Left lobe of liver (tissue), 2 donors: ENCODE measurements at places on chromosomes 6 and 20.

DNA sequence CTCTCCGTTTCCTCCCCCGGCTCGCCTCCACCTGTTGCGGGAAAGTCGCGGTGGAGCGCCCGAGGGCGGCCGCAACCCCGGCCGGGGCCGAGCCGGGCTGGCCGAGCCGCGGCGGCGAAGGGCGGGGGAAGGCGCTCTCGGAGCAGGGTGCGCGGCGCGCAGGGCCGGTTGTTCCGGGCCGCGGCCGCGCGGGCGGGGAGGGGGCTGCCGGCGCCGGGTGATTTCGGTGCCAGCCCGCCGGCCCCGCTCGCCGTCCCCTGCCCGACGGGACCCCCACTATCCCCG is 235 bp downstream of the MAP7 start:
- no peak for DNase-seq

DNA sequence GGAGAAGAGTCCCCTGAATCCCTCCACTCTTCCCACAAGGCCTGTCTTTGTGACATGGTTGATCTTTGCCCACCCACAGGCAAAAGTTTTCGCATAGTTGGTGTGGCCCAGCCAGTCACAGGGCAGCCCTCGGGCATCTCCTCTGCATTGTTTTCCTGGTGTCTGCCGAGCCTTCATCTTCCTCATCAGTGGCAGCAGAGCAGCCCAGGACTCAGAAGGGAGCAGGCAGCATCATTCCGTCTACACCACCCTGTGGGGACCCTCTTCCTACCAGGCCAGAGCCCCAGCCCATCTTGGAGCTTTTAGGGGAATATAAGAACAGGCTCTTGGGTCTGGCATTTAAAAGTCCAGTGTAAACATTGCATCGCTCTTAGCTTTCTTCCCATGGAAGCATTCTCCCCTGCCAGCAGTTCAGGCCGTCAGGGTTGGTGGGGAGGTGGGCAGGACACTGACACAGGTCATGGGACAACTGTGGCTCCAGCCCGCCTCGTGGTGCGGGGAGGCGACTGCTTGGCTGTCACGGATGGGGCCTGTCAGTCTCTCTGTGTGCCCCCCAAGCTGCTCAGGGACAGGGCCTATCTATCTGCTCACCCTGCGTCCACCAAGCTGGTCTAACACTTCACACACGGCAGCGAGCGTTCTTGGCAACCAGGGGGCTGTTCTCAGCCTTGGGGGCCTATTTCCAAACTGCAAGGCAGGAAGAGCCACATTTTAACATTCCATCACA is 38.3 kb downstream of the PDRG1 start:
- no peak for DNase-seq

DNA sequence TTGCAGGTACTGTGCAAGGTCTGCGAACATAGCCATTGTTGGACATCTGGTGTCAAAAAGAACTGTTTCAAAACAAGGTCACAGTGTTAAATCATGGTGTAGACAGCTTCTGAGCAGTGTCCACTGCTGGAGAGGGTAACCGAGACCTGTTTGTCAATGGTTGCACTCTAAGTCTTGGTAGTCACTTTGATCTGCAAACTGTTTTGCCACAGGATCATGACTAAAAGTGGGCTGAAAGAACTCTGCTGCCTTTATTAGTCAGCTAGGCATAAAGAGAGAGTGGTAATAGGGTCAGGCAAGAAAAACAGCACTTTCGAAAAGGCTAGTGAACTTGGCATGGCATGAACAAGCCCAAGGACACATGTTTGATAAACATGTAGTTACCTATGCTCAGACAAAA is 552.3 kb upstream of the CITED2 start:
- no peak for DNase-seq

DNA sequence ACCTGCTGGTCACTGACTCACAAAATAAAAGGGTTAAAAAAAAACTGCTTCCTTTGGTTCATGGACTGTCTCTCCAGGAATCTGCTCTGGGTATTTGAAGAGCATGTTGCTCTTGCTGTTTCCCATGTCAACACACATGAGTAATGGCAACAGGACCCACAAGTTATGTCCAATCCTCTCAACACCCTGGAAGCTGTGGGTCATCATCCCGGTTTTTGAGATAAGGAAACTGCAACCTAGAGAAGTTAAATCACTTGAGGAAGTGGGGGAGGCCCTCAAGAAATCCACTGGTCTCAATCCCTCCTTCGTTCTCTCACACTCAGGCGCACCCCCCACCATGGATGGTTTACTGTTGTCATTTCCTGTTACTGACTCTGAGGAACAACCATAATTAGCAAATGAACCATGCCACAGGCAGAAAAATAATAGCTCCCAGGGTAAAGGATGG is 12.4 kb downstream of the MAP1LC3A start:
- no peak for DNase-seq

GRCh38 chr6:109342506-109342905 is 39.8 kb downstream of the CD164 start:
- DNase-seq, result no peak

DNA sequence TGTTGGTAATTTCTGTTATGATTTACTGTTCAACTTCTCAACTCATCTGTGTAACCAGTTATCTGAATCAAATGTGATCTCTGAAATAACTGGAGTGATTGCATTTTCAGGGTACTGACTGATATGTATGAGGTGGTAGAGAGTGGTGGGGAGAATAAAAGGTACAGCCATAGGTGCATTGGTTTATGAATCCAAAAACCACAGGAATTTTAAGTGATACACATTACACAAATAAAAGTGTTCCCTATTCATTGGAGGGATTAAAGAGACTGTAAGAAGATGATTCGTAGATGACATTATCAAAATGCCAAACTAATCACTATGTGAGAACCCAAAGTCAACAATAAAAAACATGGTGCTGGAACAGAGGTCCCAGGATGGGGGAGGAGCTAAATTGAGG is 158.7 kb upstream of the RSPO3 start:
- no peak for DNase-seq

DNA sequence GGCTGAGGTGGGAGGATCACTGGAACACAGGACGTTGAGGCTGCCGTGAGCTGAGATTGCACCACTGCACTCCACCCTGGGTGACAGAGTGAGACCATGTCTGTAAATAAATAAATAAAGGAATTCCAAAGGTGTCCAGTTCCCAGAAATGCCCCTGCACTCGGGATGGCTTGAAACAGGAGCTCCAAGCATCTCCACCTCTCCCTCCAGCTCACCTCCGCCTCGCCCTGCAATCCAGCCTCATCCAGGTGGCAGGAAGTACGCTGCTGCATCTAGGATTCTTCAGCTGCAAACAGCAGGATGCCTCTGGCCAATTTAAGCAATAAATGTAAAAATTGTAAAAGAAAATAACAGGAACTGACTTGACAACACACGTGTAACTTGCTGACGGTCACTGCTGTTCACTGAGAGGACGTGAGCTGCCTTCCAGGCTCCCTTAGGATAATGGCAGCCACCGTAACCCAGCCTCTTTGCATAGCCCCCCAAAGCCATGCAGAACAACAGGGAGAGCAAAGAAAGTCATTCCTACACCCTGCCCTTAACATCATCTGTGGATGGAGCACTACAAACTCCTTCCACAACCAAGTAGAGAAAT is 11.4 kb upstream of the GRM4 start:
- DNase-seq, result no peak

DNA sequence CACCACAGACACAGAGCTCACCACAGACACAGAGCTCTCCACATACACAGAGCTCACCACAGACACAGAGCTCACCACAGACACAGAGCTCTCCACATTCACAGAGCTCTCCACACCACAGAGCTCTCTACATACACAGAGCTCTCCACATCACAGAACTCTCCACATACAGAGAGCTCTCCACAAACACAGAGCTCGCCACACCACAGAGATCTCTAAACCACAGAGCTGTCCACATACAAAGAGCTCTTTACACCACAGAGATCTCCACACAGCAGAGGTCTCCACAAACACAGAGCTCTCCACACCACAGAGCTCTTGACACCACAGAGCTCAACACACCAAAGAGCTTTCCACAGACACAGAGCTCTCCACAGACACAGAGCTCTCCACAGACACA is 55.8 kb downstream of the ERMARD start:
- DNase-seq, result no peak

DNA sequence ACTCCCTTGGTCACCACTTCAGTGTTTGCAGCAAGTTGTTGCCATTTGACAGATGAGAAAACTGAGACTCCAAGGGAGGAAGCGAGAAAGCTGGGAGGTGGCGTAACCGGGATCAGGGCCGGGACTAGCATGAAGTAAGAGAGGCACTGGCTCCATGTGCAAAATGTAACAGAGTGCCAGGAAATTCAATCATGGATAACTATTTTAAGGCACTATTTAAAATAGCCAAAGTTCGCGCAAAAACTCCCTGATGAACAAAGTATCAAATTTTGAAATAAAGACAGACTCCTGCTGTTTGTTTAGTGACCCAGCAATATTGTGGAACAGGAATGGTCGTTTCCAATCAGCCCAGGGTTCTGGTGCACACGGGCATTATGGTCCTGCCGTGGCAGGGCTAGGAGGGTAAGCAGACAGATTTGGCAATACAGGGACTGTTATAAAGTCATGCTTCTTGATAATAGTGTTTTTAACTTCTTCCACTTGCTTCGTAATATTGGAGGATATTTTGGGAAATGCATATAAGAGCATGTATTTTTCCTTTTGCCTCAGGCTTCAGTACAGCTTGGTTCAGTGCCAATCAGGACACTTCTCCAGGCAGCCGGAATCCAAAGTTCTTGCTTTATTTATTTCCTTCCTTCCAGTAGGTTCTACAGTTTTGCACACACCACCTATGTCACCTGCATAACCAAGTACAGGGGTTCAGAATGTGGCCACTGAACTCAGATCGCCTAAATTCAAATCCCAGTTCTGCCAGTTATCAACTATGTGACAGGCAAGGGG is 141.6 kb downstream of the EYA2 start:
- peak; percentile 70 for DNase-seq

- DNase-seq, result no peak
These were observed 43.7 kb downstream of the MAPK14 start for GRCh38 chr6:36071281-36071680.
